GM12864 (cell line): ENCODE measurements at places on chromosomes 11 and 22.

- DNase-seq, result no peak
Observed at GRCh38 chr22:29309332-29310064, 3.0 kb downstream of the GAS2L1 start.

- no peak for DNase-seq
Observed at GRCh38 chr11:12064954-12065280, 45.5 kb upstream of the MICAL2 start.

DNA sequence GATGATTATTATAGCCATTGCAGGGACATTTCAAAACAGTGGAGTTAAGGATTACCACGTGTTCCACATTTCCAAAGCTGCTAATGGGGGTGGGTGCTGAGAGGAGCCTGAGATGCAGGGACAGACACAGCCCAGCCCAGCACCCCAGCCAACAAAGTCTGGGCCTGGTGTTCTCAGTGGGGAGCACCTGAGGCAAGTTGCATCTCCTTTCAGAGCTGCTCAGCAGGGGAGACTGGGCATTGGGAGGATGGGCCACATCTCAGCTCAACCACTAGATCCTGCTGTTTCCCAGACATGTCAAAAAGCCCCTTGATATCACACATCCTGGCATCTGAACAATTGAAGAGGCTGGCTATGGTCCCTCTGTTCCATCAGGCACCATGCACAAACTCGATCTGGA lies 458.0 kb upstream of the KIRREL3 start:
- DNase-seq, result no peak

DNA sequence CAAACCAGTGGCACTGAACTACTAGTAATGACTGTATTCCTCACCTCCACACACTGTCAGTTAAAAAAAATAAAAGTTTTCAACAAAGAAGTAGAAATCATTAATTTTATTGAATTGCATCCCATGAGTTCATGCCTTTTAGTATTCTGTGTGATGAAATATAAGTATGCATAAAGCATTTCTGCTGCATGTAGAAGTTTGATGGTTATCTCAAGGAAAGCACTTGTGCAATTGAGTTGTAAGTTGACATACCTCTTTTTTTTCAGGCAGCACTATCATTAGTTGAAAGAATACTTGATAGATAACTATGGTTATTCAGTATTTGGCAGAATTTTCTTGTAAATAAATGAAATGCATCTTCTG lies 104.4 kb downstream of the STIM1 start:
- DNase-seq, result no peak

DNA sequence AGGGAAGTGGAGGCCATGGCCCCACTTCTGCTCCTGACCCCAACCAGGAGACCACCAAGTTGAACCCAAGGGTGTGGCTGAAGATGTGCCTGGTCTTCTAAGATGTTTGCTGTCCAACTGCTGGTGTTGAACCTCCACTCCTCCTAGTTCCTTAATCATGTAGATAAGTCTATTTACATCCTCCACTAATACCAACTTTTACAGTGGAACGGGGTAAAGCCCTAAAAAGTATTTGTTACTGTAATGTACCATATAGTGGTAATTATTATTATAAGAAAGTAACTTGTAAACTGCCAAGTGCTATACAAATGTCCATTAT lies 19.0 kb upstream of the RASSF10 start:
- DNase-seq, result no peak

- DNase-seq, result peak; percentile 59
Observed at GRCh38 chr22:37633625-37634416, 5.6 kb upstream of the SH3BP1 start.

DNA sequence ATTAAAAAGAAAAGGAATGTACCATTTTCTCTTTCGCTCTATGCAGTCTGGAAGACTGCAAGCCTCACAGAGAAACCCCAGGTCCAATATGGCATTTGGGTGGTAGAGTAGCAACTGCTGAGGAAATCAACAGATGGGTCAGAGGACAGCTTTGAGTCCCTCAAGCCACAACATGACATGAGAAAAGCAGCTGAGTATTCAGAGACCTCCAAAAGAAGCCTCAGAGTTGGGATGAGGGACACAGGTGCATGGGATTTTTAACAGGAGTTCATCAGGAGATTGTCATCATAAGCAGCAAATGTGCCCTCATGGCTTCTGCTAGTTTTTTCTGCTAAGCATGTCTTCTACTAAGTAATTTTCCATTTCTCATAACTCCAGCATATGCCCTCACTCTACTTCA lies 111.6 kb downstream of the BLID start:
- no peak for DNase-seq

DNA sequence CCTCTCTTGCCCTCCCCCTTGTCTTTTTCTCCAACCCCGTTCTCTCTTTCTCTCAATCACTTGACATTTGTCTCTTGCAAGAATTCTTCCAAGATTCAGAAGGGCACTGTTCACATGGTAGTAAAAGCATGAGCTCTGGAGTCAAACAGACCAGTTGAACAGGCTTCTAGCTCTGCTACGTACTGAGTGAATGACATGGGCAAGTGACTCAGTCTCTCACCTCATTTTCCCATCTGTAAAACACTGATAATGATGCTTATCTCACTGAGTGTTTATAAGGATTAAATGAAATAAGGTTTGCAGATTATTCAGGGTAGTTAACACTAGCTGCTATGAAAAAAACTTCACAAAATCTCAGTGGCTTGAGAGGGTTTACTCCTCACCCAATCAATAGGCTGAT lies 5.9 kb upstream of the IL10RA start:
- DNase-seq, result no peak

DNA sequence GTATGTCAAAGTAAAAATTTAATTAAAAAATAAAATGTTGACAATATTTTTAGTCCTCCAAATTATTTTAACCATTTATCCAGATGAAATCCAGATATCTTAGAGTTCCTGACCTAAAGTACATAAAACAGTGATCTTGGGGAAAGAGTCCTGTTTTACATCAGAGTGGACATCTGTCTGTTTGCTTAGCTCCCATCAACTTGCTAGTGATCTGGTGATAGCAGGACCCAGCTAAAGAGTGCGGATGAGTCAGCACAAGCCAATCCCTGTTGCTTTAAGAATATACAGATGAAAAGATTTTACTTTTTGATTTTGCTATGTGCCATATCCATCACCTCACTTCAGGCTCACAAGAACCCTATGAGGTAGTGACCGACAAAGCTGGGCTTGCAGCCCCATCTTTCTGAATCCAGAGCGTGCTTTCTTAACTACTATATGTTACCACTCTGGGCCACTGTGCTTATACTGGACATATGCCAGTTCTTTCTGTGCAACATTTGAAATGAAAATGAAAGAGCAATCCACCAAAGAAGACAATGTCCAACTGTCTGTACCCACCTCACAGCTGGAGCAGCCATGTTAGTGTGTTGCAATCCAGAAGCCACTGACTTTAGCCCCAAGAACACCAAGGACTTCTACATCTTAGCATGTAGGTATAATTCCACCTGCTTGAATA lies 167.6 kb upstream of the SESN3 start:
- no peak for DNase-seq

DNA sequence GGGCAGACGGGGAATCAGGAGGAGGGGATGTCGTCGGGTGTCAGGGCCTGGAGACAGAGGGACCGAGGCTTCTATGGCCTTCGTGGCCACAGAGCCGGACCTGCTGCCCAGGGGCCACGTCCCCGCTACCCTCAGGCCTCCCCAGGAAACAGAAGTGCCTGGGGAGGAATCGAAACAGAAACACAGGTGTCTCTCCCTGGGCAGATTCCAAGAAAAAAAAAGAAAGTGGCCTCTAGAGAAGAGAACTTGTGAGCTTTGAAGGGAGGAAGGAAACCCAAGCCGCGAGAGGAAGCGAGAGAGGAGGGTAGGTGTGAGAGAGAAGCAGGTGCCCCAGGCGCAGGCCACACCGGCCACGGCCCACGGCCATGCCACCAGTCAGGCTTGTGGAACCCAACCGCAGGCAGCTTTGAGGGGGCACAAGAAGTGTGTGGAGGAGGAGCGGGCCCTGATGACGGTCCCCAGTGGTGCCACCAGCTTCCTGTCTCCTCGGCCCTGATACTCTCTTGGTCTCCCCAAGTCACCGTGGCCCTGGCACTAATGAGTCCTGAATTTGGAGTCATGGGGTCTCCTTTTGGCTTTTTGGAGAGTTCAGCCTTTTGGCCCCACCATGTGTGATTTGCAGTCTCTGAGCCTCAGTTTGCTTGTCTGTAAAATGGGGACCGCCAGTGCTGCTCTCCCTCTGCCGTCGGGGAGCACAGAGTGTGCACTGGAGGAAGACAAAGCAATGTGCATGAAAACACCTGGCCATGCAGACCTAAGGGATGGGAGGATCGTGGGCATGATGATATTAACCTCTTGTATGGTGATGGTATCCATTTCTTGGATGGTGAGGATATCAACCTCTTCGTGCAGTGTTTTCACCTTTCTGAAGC lies 25.2 kb downstream of the LIF start:
- DNase-seq, result peak; percentile 22

DNA sequence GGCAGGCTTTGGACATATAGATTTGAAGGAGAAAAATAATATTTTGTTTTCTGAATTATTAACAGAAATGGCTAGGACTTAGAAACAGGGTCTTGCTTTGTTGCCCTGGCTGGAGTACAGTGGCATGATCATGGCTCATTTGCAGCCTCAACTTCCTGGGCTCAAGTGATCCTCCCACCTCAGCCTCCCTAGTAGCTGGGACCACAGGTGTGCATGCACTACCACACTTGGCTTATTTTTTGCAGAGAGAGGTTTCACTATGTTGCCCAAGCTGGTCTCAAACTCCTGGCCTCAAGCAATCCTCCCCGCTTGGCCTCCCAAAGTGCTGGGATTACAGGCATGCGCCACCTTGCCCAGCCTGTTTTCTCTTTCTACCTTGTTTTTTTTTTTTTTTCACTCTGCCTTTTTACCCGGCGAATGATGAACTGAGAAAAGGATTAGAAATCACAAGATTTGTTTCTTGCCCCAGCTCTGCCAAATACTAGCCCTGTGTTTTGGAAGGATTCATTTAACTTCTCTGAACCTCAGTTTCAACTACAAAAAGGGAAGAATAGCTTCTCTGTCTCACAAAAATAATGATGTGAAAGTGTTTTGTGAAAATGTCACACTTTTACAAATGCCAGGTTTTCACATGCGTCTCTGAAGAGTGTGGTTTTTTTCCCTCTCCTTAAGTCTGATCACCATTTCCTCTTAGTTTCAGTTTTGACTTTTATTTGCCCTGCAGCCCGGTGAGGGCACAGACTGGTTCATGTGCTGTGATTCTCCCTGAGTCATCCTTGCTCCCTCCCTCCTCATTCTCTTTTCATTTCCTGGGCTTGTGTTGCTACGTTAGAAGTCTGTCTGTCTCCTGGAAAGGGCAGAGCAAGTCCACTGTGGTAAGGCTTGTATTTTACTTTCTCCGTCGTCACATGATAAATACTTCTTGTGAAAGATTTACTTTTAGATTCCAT lies 67.7 kb downstream of the BCL2L13 start:
- DNase-seq, result peak; percentile 79

GRCh38 chr11:23932485-23932898 lies 564.4 kb upstream of the LUZP2 start:
- DNase-seq, result no peak

- no peak for DNase-seq
Observed at GRCh38 chr22:50684501-50684900, 11.9 kb downstream of the SHANK3 start.

- DNase-seq, result no peak
Observed at GRCh38 chr22:50603511-50604255, 3.1 kb downstream of the MAPK8IP2 start.

GRCh38 chr11:12587333-12587991 lies 86.8 kb upstream of the TEAD1 start:
- DNase-seq, result no peak
